ENCODE measurements at places on chromosomes 11 and 22. TPM values are rescaled to one million over a fixed set of nuclear protein-coding genes. Genes with fewer than 3 reads are reported as not detected.

- no peak for DNase-seq
Observed at GRCh38 chr11:38226684-38227083, 1628.6 kb upstream of the RAG2 start.

DNA sequence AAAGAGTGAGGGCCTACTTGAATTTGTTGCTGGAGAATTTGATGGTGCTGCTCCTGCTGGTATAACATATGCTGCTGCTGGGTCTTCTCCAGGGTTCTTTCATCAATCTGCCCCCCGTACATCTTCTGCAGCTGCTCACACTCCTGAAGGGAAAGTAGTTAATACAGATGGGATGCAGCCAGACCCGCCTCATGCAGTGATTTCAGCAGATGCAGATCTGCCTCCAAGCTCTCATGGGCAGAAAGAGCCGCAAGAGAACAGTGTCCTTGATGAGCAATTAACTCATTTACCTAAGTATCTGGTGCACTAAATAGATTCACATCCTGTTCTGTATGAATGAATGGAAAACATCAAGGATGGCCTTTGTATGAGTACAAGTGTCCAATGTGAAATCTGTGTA lies 24.8 kb upstream of the APOA1 start:
- no peak for DNase-seq

DNA sequence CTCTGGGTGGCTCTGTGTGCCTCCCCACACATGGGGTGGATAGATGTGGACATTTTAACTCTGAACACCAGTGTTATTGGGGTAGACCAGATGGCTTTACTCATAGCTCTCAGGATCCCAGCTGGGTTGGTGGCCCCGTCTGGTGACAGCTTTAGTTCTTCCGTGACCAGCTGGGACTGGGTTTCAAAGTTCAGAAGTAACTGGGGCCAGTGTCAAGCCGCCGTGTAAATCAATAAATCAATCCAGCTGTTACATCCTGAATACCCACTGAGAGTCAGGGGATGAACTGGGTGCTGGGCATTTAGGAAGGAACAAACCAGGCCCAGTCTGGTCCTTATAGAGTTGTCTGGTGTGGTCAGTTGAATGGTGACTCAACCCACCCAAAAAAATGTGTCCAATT lies 269.4 kb downstream of the CTTN start:
- no peak for DNase-seq

DNA sequence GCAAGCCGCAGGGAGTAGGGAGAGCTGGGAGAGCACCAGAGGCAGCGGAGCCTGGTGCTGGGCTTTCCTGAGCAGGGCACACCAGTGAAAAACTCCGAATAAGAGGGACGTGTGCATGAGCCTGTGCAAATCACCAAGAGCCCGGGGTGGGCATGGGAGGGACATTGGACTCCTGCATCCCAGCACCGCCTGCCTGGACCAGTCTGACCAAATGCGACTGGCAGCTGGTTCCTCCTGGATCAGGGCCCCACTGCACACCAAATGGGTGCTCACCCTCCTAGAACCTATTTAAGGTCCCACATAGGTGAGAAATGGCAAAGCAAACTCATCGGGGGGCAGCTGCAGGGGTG lies 3.1 kb downstream of the PPM1F start:
- no peak for DNase-seq

GRCh38 chr11:125256541-125257189 lies 92.1 kb downstream of the PKNOX2 start:
- no peak for DNase-seq

DNA sequence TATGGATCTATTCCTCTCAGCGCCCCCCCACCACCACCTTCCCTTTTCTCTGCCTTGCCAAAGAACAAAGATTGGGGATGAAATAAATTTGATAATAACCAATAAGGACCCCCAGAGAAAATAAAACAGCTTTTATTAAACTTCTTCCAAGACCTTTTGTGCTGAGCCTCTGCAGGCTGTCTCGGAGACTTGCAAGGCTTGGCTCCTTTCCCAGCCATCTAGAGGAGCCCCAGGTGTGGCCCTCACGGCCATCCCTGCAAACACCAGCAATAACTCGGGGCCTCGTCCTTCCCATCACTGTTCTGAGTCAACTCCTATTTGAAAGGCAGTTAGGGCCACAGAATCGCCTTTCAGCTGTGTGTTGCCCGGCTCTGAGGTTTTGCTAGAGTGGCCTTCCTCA lies 51.2 kb upstream of the LMO1 start:
- no peak for DNase-seq

DNA sequence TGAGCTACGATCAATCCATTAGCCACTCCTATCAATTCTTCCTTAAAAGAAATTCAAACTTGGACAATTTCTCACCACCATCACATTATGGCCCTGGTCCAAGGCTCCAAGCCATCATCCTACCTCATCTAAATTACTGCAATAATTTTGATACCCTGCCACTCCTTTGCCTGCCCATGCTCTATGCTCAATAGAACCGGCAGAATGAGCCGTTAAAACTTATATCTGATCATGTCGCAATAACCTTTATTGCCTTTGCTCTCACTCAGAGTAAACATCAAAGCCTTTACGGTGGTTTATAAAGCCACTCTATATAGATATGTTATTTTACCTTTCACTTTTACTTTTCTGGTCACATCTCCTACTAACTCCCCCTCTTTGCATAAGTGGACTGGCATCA lies 2392.1 kb upstream of the RAG2 start:
- DNase-seq, result no peak

- no peak for DNase-seq
Observed at GRCh38 chr11:20459865-20460264, 72.3 kb downstream of the PRMT3 start.

- no peak for DNase-seq
Observed at GRCh38 chr22:32177221-32177765, 18.2 kb upstream of the C22orf42 start.

- no peak for DNase-seq
Observed at GRCh38 chr11:127709960-127710359, 709.4 kb upstream of the KIRREL3 start.

GRCh38 chr11:67290801-67291200 lies 1.7 kb downstream of the ANKRD13D start:
- no peak for DNase-seq

GRCh38 chr11:19323502-19323901 lies 82.8 kb upstream of the E2F8 start:
- no peak for DNase-seq

- DNase-seq, result no peak
Observed at GRCh38 chr11:85752201-85752889, 58.6 kb downstream of the SYTL2 start.

DNA sequence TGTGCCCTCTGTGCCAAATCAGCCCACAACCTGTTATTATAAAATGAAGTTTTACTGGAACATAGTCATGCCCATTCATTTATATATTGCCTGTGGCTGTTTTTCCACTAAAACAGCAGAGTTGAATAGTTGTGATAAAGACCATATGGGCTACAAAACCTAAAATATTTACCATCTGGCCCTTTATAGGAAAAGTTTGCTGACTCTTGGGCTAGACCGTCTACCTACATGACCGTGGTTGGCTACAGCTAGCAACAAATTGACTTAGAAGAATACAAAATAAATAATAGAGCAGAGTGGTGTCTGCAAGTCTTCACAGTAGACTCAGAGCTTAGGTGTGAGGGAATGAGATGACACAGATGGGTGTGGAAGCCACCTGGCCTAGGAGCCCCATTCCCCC lies 11.2 kb upstream of the IL18BP start:
- DNase-seq, result no peak

Gene DEFB131B
- not detected for total RNA-seq

Gene KRTAP5-7
- not detected for total RNA-seq

Gene RTL10
- total RNA-seq, result 39.3 TPM

Gene BRMS1
- 80.5 TPM for total RNA-seq

Gene OR8G5
- total RNA-seq, result not detected

Gene TNKS1BP1
- 66.1 TPM for total RNA-seq

Gene VSIG2
- total RNA-seq, result 0.26 TPM

Gene ADAMTS8
- not detected for total RNA-seq

Gene OR10D3
- not detected for total RNA-seq

Data from pulmonary artery endothelial cell (primary cell).